ENCODE measurements at places on chromosomes 16 and 17.

- peak; percentile 46 for DNase-seq
Observed at GRCh38 chr17:69523244-69523861, 108.9 kb downstream of the MAP2K6 start.

DNA sequence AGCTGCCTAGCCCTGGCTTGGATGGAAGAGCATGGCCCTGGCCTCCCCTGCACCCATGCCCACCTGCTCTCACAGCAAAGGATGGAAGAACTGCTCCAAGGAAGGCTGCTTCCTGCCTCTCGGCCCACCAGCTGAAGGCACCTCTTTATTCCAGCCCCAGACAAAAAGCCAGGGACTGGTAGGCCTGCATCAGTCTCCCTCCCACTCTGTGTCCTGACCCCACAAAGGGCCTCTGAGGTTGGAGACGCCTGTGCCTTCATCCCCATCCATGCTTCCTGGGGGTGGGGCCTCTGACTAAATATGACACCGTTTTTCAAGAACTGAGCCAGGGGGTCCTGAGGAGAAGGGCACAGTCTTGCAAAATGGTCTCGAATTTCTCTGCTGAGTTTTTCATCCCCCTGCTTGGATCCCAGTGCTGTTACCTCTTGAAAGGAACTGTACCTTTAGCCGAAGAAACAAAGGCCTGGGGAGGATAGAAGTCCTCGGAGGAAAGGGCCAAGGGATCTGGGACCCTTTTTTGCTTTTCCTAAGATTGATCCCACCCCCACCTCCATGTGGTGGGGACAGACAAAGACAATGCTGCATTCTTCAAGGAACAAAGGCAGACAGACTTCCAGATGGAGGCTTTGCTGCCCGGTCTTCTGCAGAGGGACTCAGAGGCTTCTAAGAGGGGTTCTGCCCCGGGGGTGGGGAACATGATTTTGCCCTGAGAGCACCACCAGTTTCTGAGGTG, 5.2 kb downstream of the C17orf50 start:
- DNase-seq, result no peak

DNA sequence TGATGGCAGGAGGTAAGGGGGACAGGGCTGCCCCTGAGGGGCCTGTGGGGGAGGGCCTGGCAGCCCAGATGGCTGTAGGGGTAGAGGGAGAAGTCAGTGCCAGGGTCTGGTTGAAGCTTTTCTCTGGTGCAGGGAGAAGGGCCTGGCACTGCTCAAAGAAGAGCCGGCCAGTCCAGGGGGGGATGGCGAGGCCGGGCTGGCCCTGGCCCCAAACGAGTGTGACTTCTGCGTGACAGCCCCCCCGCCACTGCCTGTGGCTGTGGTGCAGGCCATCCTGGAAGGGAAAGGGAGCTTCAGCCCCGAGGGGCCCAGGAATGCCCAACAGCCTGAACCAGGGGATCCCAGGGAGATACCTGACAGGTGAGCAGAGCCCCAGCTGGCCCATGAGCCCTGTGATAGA, 2.8 kb upstream of the NOL3 start:
- DNase-seq, result no peak

DNA sequence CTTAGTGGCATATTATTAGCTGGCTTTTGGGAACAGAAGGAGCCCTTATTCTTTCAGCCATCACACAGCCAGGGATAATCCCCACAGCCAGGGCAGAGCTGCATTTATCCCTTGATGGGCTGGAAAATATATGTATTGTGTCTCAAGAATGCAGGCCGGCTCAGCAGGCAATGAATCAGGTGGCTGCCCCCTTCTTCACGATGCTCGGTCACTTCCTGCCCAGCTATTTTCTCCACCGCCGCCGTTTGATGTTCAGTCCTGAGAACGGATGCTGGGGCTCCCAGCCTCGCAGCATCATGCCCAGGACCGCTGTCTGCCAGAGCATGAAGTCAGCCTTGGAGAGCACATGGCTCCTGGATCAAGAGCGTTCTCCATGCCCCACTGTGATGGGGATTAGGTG, 4.3 kb upstream of the MYH3 start:
- DNase-seq, result no peak

DNA sequence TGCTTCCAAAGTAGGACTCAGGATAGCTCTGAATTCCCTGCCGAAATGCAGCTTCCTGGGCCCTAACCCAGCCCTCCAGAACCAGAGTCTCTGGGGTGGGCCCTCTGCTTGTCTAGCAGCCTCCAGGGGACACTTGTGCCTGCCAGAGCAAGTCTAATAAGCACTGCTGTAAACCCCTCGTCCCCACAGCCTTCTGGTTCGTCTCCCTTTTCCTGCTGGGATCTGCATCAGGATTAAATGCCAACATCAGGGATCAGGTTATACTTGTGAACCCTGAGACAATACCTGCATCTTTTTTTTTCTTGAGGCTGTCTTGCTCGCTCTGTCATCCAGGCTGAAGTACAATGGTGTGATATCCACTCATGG, 282.0 kb downstream of the SEC14L1 start:
- no peak for DNase-seq

DNA sequence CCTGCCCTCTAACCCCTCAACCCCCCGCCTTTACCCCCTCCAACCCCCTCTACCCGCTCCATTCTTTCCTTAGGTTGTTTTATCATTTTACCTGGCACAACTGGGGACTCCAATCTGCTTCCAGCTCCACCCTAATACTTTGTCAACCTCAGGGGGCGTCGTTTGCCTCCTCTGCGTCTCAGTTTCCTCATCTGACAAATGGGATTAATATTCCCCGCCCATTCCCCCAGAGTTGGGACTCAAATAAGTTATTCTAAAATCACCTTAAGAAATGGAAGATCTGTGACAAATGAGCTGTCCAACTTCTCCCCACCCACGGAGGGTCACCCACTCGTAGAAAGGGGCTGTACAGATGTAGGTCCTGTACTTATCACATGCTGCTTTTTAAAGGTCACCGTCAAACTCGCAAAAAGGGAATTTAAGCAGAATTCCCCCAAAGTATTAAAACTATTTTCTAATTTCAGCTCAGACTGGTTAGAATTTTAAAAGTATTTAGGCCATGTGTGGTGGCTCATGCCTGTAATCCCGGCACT, 40.6 kb upstream of the CPNE2 start:
- DNase-seq, result no peak

GRCh38 chr16:81324808-81325207, 10.0 kb downstream of the GAN start:
- DNase-seq, result no peak

All from NCI-H526 treated with DMSO at 0.1 percent for 48 hours (cell line).